GDM1 (cell line): ENCODE measurements at places on chromosomes 2 and 18.

DNA sequence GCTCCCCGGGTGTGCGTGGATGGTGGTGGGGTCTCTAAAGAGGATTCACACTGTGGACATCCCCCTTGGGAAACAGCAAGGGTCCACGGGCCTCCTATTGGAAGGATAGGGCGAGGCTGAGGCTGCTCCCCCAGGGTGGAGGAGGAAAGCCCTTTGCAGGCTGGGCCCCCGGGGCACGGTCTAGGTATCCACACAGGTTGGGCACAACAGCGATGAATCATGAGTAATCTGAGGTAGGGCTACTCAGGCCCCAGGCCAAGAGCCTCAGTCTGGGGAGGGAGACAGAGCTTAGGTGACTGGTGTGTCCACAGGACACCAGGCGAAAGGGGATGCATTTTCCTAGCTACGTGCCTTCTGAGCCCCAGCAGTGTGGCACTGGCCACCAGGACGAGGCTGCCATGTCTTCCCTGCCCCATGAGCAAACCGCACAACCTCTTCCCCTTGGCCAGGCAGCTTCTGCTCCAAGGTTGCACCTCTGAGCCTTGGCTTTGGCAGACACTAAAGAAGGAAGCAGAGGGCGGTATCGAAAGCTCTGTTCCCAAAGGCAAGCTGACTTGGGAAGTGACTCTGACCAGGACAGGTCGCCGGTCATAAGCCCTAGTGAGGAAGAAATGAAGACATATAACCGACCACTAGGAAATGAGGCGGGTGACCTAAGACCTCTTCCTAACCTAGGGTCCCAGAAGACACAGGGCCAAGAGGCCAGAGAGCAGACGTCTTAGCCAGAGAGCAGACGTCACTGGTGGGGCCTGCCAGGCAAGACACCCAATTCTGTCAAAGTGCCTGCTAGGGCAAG, 14.6 kb upstream of the SEMA4C start:
- DNase-seq = no peak

DNA sequence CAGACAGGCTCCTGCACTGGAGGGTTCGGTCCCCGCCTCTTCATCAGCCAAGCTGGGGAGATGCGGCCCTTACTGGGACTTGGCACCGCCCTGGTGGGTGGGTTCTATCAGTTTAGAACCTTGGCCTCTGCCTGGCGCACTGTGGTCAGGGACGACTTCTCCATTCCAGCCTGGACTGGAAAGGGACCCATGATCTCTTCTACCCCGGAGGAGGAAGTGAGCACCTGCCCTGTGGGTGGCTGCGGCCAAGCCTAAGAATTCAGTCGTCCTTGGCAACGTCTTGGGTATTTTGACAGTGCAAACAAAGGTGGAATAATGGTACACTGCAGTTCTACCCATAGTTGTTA, 106.9 kb upstream of the CD302 start:
- peak; percentile 77 for DNase-seq

DNA sequence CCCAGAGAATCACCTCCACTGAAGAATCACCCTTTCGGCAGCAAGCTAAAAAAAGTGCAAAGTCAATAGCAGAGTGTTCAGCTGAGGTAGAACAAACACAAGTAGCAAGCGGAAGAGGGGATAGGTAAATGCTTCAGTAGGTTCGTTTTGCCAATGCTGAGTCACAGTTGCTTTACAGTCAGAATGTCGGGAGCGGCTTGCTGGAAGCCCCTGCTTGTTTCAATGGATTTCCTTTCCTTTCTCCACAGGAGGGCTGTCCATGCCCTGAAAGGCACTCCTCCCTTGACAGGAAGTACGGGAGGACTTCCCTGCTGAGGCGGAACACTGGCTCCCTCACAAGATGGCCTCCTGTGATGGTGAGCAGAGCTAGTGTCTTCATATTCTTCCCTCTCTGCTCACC, 146.2 kb upstream of the LYPD1 start:
- no peak for DNase-seq

- DNase-seq = no peak
Measured at GRCh38 chr2:100406120-100406508, 11.4 kb downstream of the CHST10 start.

- DNase-seq = no peak
Measured at GRCh38 chr2:200247494-200247893, 59.0 kb upstream of the SPATS2L start.

- no peak for DNase-seq
Measured at GRCh38 chr2:230068016-230068650, 591 bp downstream of the SLC16A14 start.

DNA sequence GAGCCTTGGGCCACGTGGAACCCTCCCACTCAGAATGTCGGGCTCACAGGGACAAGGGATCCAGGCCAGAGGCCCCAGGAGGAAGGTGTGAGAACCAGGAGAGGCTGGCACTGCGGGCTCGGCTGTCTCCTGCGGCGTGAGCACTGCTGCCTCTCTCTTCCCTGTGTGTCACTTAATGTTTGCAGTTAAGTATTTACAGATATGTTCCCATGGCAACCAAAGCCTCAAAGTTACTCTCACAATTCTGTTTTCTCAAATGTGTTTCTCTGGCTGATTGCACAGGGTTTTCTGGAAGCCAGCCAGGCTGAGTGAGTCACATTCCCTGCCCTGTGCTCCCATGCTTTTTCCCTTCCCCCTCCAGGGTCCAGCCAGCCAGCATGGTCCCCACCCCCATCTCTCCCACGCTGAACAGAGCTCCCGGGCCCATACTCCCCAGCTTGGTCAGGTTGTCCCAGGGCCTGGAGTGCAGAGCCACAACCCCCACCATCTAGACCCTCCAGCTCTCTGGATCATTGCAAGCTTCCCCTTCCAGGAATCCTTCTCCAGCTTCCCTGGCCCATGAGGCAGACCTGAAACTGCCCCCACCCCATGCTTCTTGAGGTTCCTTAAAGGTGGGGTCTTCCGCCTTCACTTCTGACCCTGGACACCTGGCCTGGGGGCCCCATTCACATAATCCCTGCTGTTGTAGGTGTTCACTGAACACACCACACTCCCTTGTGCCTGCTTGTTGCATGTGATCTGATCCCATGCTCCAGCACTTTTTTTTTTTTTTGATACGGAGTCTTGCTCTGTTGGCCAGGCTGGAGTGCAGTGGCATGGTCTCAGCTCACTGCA, 265.9 kb downstream of the CELF4 start:
- DNase-seq = no peak

DNA sequence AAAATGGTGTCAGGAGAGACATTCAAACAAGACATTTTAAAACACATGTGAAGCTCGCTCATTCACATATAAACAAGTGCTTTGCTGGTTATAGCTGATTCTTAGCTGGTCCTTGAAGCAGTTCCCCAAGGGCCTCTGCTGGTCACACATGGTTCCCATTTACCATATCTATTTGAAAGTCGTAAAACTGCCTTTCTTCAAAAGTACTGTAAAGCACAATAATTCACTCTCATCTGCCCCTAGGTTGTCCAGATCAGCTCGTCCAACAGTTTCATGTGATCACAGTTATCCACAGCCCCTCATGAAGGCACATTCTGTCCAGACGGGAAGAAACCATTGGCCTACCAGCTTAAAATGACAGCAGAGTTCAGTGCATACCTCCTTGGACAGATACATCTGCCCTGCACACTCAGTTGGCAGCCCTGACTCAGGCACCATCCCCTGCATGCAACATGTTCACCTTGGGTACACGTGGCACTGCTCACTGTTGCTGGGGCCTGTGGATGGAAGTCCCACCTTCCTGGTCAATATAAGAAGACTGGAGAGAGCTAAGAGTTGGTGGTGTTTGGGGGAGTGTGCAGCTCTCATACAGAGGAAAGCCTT, 108.0 kb upstream of the HAAO start:
- DNase-seq = no peak

DNA sequence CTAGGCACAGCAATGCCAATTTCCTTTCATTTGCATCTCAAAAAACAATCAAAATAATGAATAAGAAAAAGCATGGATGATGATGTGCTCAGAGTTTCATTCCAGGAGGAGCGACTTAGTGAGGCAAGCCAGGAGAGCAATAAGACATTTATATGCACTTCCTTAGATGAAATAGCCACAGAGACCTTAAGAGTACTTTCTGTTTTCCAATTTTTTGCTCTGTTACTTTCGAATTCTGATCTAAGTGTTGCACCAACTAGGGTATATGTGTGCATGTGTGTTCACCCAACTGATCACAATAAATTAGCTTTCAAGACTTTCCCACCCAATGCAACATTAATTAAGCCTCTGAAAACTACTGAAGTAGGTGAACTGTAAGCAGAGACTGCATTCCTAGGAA, 709 bp downstream of the RAB27B start:
- no peak for DNase-seq

DNA sequence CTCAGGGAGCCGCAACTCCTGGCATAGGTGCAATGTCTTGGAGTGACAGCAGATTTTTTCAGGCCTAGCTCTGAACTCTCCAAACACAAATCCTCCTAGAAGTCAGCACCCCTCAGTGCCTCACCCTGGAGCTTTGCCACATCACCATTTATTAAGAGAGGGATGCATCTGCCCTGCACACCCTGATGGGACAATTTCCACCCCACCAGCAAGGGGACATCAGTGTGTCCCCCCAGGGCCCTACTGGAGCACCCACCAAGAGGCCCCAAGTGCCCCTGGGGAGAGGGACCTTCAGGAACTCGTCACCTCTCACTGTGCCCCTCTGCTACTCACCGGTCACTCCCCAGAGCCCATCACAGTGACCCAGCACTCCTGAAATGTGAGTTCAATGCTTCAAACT, 144.7 kb downstream of the NDUFA10 start:
- DNase-seq = no peak

DNA sequence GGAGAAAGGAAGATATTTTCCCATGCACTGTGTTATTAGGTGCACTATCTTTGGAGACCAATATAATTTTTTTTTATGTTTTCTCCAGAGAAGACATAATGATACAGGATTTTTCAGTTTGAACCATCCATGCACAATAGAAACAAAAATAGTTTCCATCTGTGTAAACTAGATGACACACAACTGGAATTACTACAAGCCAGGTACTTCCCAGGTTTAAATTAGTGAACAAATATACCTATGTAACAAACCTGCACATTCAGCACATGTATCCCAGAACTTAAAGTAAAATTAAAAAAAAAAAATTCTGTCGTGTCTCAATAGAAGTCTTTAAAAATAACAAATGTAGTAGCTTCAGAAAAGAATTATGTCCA, 1616.8 kb upstream of the ACVR2A start:
- DNase-seq = no peak

- no peak for DNase-seq
Measured at GRCh38 chr2:30358842-30359241, 88.2 kb upstream of the LCLAT1 start.

GRCh38 chr2:212959471-212960117, 191.8 kb downstream of the IKZF2 start:
- DNase-seq = no peak

- DNase-seq = no peak
Measured at GRCh38 chr2:26466662-26467310, 11.1 kb downstream of the OTOF start.

DNA sequence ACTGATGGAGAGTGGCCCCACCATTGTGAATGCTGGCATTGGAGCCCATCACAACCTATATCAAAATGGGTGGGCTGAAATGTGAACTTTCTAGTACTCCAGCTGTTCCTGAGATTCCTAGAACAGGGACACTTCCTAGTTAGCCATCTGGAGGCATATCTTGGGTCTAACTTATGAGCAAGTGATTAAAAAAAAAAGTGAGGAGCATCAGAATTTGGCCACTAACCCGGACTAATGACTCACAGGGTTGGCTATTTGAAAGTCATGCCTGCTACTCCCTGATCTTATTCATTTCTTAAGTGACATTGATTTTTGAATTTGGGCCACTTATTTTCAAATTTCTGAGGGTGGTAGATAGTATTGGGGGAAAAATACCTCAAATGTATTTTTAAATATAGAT, 216.6 kb downstream of the HRH4 start:
- no peak for DNase-seq

GRCh38 chr18:32714571-32715148, 58.2 kb downstream of the KLHL14 start:
- peak; percentile 41 for DNase-seq

GRCh38 chr18:12420821-12421421, 13.2 kb downstream of the PRELID3A start:
- DNase-seq = no peak

DNA sequence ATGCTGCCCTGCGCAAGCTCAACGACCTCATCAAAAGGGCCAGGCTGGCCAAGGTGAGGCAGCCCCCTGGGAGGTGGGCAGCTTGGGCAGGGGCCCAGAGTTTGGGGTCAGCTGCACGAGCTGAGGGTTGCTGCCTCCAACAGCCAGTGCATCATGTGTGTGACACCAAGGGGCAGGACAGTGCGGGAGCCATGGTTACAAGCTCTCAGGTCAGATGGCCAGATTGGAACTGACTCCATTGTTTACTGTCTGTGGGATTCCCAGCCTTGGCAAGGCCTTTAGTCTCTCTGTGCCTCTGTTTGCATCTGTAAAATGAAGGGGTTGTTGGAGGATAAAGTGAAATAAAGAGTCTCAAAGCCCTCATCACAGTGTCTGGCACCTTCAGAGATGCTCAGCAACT, 26.9 kb downstream of the EHD3 start:
- no peak for DNase-seq

- DNase-seq = peak; percentile 33
Measured at GRCh38 chr2:45778720-45779171, 127.3 kb downstream of the PRKCE start.

- no peak for DNase-seq
Measured at GRCh38 chr2:72271766-72272641, 124.3 kb upstream of the CYP26B1 start.

DNA sequence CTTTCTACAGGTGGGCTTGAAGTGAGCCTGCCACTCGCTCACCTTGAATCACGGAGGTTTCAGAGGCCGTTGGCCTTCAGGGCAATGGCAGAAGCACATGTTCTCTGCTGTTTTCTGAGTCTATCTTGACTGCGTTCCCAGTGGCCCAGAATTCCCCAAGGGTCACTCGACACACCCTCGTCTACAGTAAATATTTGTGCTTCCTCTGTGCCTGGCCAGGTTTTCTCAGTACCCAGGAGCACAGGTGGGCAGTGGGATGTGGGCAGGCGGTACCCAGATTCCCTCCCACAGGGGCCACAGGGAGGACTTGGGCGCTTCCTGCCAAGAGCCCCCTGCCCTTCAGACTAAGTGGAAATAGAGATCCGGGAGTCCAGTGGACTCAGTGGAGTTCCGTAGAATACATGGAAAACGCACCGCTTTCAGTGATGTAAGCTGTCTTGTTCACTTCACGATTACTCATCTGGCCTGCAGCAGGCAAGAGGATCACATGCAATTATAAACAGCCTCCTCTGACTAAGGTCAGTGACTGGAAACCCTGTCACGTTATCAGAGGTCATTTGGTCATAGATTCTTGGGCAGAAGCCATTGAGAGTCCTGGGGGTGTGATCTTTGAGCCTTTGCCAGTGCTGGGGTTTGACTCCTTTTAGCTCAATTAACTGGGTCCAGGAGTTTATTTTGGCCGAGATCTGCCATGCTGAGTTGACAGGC, 179.8 kb downstream of the NEDD4L start:
- no peak for DNase-seq
